Stimulated activated CD4-positive, alpha-beta T cell treated with anti-CD3 and anti-CD28 coated beads, Interleukin-4, amount 100 ng/mL, for 1 hour (primary cell): ENCODE measurements at places on chromosomes 12 and 14.

GRCh38 chr12:94070520-94070919 lies 77.9 kb upstream of the PLXNC1 start:
- no peak for DNase-seq

DNA sequence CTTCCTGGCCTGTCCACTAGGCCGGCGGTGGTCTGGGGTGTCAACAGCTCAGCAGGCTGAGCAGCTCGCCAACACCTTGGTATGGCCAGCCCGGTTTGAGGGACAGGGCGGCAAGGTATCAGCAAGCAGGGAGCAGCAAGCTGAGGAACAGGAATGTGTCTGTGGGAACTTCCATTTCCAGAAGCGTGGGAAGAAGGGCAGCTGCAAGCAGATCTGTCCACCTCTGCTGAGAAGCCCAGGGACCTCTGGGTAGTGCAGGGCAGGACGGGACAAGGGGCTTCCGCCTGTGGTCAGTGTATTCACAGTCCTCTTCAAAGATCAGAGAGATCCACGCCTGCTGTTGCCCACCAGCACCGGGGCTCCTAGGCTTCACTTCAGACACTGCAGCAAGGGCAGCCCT lies 36.0 kb downstream of the ACTN1 start:
- no peak for DNase-seq

DNA sequence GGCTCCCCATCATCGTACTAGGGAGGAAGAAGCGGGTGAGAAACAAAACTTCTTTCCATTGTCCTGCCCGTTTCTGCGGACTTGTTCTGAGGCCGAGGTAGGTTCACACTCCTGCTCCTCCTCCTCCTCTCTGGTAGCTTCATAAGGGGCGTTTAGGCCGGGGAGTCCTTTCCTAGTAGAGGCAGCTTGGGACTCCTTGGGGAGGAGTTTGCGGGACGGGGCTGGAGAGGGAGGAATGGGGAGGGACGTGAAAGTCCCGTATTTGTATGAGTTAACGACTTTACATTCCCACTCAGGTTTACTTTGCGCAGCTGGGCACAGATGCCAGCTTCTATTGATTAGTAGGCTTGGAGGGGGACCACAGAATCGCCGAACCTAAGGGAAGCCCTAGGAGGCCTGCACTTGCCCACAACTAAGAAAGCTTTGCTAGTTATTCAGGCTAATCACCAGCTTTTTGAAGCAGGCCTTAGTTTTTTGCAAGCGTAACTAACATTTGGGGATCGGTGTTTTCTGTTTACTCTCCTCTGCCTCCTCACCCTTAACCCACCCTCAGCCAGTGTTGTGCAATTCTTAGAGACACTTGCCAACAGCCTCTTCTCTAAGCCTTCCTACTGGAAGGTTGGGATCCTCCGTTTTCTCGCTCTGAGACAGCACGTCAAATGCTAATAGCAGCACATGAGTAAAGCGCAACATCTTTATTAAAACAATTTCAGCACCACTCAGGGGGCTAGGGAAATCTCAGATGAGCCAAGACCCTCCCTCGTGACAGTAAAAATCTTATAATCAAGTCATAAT lies 499 bp downstream of the RNASE4 start:
- DNase-seq = no peak

DNA sequence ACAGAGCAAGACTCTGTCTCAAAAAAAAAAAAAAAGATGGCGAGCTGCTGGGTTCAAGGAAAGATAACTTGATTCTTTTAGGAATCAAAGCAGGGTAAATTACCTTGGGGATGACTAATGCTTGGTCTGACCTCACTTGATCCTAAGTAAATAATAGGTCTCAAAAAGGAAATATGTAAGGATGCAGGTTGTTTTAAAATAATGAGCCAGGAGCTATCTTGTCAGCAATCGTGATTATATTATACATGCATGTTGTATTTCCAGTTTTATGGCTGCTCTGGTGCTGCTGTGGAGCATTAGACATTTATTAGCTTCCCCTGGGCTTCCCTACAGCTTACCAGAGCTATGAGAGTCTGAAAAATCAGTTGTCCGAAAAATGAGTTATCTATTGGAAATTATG lies 2.6 kb downstream of the EIF2B2 start:
- DNase-seq = no peak
